A172 (cell line): ENCODE measurements at places on chromosomes 5 and 9. TPM values are rescaled to one million over a fixed set of nuclear protein-coding genes. Genes with fewer than 3 reads are reported as not detected.

Gene HACD4
- not detected in 2 replicates for total RNA-seq

Gene LCN12
- 0.07 and 2.2 TPM in 2 replicates for total RNA-seq

Gene RASEF
- total RNA-seq = 3.0 and 4.0 TPM in 2 replicates

Gene TSLP
- not detected in 2 replicates for total RNA-seq

Gene NREP
- 22.3 and 27.2 TPM in 2 replicates for total RNA-seq

Gene SHISAL2B
- total RNA-seq = not detected in 2 replicates

Gene ASTN2
- 8.5 and 10.1 TPM in 2 replicates for total RNA-seq

Gene EQTN
- total RNA-seq = not detected in 2 replicates

Gene PCDHGA8
- 0.05 and 0.31 TPM in 2 replicates for total RNA-seq

Gene IL13
- total RNA-seq = not detected in 2 replicates
